ENCODE measurements at places on chromosomes 1 and 21. TPM values are rescaled to one million over a fixed set of nuclear protein-coding genes. Genes with fewer than 3 reads are reported as not detected.

DNA sequence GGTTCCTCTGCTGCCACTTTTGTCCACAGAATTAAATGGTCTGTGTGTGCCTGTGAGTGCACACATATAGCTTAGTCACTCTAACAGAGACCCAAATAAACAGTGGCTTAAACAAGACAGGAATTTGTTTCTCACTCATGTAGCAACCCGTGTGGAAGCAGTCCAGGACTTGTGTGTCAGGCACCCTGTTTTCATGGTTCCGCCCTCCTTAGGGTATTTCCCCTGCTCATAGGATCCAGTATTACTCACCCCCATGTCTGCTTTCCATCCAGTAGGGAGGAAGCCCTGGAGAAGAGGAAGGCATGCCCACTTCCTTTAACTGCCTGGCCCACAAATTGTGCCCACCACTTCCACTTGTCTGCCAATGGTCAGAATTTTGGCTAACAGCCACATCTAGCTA lies 41.3 kb upstream of the TACSTD2 start:
- H3K27me3 ChIP-seq: no peaks in the 10 kb centered on the region
- H3K27ac ChIP-seq: no peak overlapping the region
- H3K4me3 ChIP-seq: no peak overlapping the region
- peak; percentile 27 for DNase-seq
- H3K36me3 ChIP-seq: no peaks in the 10 kb centered on the region
- H3K4me1 ChIP-seq: peaks cover 7% of the 10 kb centered on the region

DNA sequence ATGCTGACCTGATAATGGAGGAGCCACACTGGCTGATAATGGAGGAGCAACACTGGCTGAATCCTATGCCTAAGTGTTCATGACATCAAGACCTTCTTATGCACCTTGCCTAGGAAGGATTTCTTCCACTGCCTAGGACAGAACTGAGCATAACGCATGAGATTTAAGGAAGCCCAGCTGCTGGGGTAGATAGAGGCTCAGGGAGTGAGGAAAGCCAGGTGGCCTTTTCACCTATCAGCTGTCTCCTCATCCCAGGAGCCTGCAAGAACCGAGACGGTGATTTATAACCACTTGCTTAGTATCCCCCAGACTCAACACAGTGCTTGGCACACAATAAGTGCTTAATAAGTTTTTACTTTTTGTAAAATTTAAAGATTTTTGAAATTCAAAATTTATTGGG lies 7.4 kb upstream of the CTBS start:
- H3K36me3 ChIP-seq: no peaks in the 10 kb centered on the region
- H3K4me1 ChIP-seq: no peaks in the 10 kb centered on the region
- H3K4me3 ChIP-seq: no peak overlapping the region

DNA sequence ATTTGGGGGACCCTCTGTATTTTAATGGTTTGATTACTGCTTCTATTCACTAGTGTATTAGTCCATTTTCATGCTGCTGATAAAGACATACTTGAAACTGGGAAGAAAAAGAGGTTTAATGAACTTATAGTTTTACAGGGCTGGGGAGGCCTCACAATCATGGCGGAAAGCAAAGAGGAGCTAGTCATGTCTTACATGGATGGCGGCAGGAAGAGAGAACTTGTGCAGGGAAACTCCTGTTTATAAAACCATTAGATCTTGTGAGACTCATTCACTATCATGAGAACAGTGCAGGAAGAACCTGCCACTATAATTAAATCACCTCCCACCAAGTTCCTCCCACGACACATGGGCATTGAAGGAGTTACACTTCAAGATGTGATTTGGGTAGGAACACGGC lies 464.5 kb upstream of the RGS18 start:
- H3K27ac ChIP-seq: no peak overlapping the region
- H3K4me1 ChIP-seq: no peaks in the 10 kb centered on the region
- H3K36me3 ChIP-seq: no peaks in the 10 kb centered on the region
- no peak for DNase-seq
- no peaks in the 10 kb centered on the region for H3K27me3 ChIP-seq
- H3K4me3 ChIP-seq: no peak overlapping the region

GRCh38 chr1:53368314-53369033 lies 40.6 kb upstream of the LRP8 start:
- no peaks in the 10 kb centered on the region for H3K36me3 ChIP-seq
- DNase-seq: no peak
- H3K4me1 ChIP-seq: peaks cover 5% of the 10 kb centered on the region
- no peak overlapping the region for H3K27ac ChIP-seq
- no peaks in the 10 kb centered on the region for H3K27me3 ChIP-seq
- no peak overlapping the region for H3K4me3 ChIP-seq

GRCh38 chr1:219566951-219567947 lies 45.7 kb downstream of the ZC3H11B start:
- H3K4me1 ChIP-seq: peaks cover 3% of the 10 kb centered on the region
- peak; percentile 94 for DNase-seq
- no peaks in the 10 kb centered on the region for H3K27me3 ChIP-seq
- H3K4me3 ChIP-seq: no peak overlapping the region
- peak overlapping the region; percentile 70 for H3K27ac ChIP-seq
- no peaks in the 10 kb centered on the region for H3K36me3 ChIP-seq

DNA sequence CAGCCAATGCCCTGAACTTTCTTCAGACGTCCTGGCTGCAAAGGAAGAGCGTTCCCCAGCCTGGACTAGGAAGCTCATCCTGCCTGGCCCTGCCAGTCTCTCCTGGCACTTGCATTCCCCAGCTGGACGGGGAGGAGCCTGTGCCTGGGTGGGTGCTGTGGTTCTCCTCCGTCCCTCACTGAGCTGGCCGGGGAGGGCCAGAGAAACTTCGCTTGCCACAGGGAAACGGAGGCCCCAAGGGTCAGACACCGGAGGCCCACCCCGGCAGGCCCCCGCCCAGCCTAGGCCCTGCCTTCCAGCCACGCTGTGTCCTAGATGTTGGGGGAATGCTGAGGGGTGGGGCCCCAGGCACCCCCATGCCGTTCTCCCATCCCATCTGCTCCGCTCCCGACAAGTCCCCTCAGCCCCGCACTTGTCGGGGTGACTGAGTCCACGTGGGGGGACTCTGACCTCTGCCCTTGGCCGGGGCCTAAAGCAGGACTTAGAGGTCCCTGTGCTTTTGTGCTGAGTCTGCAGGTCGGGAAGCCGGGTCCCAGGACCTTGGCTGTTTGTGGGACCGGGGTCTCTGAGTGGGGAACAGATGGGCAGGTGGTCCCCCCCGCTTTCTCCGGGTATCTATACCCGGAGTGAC lies 4.8 kb downstream of the FTCD start:
- H3K36me3 ChIP-seq: no peaks in the 10 kb centered on the region
- no peak overlapping the region for H3K4me3 ChIP-seq
- H3K4me1 ChIP-seq: peaks cover 18% of the 10 kb centered on the region
- H3K27me3 ChIP-seq: no peaks in the 10 kb centered on the region
- DNase-seq: no peak
- H3K27ac ChIP-seq: no peak overlapping the region

Gene TTC22
- total RNA-seq: 0.09 TPM

DNA sequence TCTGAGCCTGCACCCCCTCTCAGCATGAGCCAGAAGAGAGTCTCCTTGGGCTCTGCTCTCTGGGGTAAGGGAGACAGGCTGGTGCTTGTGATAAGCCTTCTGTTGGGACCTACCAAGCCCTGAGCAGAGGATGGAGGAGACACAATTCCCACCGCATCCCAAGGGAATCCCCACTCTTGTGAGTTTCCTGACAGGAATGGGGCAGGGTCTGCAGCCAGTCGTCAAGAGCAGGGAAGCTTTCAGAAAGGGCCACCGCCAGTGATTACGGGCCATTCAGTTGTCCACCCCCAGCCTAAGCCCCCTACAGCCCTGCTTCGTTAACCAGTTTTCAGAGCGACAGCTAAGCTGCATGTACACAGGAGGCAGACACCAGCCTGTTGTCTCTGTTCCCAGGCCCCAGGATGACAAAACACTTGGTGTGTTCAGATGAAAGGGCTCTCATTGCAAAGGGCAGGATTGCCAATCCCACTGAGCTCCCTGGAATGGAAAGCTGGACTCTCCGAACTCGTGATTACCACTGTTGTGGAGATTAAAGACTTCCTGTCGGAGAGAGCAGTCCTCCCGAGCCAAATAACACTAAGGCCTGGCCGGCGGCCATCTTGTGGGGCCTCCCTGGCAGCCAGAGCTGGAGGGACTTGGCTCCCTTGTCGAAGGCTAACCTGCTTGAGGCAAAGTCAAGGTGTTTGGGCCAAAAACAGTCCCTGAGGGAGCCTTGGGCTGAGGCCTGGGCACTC lies 37.4 kb upstream of the SLC30A1 start:
- peak; percentile 81 for DNase-seq
- H3K36me3 ChIP-seq: no peaks in the 10 kb centered on the region
- no peaks in the 10 kb centered on the region for H3K27me3 ChIP-seq
- H3K27ac ChIP-seq: no peak overlapping the region

DNA sequence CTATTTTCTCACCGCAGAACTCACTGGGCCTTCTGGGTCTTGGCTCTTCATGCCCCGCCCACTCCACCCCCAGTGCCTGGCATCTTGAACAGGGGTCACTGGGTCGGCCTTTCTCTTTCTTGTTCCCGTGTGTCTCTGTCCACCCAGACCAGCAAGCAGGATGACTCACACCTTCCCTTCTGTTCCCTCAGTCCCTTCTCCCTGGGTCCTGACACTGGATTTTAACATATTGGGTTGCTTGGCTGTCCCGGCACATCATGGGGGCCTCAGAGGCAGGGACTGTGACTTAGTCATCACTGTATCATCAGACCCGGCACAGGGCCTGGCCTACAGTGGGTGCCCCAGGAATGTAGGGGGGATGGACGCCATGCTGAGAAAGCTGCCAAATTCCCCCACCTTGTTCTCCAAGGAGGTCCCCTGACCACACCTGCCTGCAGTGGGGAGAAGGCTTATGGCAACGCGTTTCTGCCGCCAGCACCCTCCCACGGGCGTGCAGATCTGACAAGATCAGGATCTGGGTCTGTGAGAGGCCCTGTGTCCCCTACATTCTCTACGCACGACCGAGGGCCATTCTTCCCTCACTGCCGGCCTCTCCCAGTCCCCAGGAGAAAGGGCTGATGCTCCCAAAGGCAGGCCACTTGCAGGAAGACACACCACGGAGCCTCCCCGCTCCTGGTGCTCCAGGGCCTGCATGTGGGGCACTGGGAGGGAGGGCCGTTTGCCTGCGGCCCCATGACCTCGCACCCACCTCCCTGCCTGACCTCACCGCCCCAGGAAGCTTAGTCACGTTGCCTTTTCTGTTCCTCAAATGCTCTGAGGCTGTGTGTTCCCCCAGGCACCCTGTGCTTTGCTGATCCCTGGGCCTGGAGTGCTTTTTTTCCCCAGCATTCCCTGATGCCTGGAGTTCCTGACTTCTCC lies 157.2 kb upstream of the TMEM51 start:
- peak; percentile 36 for DNase-seq
- H3K4me1 ChIP-seq: peaks cover 34% of the 10 kb centered on the region
- no peaks in the 10 kb centered on the region for H3K27me3 ChIP-seq

DNA sequence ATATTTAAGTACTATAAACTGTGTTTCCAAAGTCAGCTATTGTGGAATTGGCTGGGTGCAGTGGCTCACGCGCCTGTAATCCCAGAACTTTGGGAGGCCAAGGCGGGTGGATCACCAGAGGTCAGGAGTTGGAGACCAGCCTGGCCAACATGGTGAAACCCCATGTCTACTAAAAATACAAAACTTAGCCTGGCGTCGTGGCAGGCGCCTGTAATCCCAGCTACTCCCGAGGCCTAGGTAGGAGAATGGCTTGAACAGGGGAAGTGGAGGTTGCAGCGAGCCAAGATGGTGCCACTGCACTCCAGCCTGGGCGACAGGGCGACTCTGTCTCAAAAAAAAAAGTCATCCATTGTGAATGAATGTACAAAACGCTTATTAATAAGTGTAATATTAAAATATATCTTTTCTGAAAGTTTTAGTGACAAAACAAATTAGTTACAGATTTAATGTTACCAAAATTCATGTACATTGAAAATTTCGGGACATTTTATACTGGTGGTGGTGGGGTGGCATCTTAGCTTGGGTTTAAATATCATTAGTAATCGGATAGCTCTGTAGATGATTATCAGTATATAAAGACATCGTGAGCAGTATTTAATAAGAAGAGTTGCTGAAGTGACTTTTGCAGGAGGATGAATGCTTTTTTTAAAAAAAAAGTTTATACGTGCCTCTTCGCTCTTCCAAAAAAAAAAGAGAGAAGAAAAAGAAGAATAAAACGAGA lies 503 bp upstream of the SRSF11 start:
- no peaks in the 10 kb centered on the region for H3K27me3 ChIP-seq
- H3K27ac ChIP-seq: peak overlapping the region; percentile 96
- no peak for DNase-seq
- H3K36me3 ChIP-seq: peaks cover 17% of the 10 kb centered on the region

Gene RHCE
- 0.44 TPM for total RNA-seq

GRCh38 chr21:27480841-27481261 lies 514.0 kb upstream of the ADAMTS5 start:
- no peaks in the 10 kb centered on the region for H3K4me1 ChIP-seq
- H3K4me3 ChIP-seq: no peak overlapping the region
- no peak overlapping the region for H3K27ac ChIP-seq
- no peak for DNase-seq
- H3K27me3 ChIP-seq: no peaks in the 10 kb centered on the region
- H3K36me3 ChIP-seq: no peaks in the 10 kb centered on the region

- H3K27ac ChIP-seq: no peak overlapping the region
- no peaks in the 10 kb centered on the region for H3K27me3 ChIP-seq
- H3K4me3 ChIP-seq: no peak overlapping the region
- H3K4me1 ChIP-seq: no peaks in the 10 kb centered on the region
- H3K36me3 ChIP-seq: no peaks in the 10 kb centered on the region
These were observed 38.6 kb upstream of the ADGRL4 start for GRCh38 chr1:79044974-79045650.

GRCh38 chr1:12773438-12773837 lies at the start of gene PRAMEF12:
Gene PRAMEF12 (plus strand): TSS chr1:12773738. CDS start chr1:12774868, 1,130 bp downstream.
- H3K4me1 ChIP-seq: no peaks in the 10 kb centered on the region
- H3K27ac ChIP-seq: no peak within 1 kb of the TSS
- no peak for DNase-seq
- H3K36me3 ChIP-seq: no peaks in the 10 kb centered on the region

GRCh38 chr1:101769520-101769919 lies 227.2 kb downstream of the OLFM3 start:
- DNase-seq: no peak
- no peaks in the 10 kb centered on the region for H3K27me3 ChIP-seq
- H3K27ac ChIP-seq: no peak overlapping the region
- no peaks in the 10 kb centered on the region for H3K4me1 ChIP-seq
- no peak overlapping the region for H3K4me3 ChIP-seq
